Fibroblast of upper back skin (primary cell): ENCODE measurements at places on chromosomes 2 and 18.

DNA sequence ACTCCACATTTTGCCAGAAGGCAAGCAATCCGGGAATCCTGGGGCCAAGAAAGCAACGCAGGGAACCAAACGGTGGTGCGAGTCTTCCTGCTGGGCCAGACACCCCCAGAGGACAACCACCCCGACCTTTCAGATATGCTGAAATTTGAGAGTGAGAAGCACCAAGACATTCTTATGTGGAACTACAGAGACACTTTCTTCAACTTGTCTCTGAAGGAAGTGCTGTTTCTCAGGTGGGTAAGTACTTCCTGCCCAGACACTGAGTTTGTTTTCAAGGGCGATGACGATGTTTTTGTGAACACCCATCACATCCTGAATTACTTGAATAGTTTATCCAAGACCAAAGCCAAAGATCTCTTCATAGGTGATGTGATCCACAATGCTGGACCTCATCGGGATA is 26.8 kb downstream of the B3GNT2 start:
- no peak for DNase-seq

DNA sequence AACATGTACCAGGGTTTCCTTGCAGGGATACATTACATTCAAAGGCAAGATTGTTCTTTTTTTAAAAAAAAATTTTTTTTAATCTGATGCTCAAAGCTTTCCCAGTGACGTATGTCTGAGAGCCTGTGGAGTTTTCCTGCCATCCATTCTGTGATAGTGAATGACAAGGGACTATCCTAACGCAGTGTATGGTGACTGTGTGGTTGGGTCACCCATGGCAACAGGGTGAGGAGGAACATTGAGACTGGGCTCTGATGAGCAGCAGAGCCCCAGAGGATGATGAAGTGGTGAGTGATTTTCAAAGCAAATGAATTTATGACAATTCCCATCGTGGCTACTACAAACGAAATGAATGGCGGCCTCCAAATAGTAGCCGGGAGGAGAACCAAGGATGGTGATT is 28.6 kb upstream of the CTAGE1 start:
- no peak for DNase-seq

GRCh38 chr2:103788389-103788788 is 1026.6 kb downstream of the TMEM182 start:
- peak; percentile 3 for DNase-seq

GRCh38 chr18:30277676-30278075 is 764.9 kb downstream of the DSC3 start:
- peak; percentile 1 for DNase-seq

- no peak for DNase-seq
Measured at GRCh38 chr2:124187948-124188347, 162.9 kb downstream of the CNTNAP5 start.

GRCh38 chr2:1949265-1949664 is 204.9 kb upstream of the PXDN start:
- no peak for DNase-seq

DNA sequence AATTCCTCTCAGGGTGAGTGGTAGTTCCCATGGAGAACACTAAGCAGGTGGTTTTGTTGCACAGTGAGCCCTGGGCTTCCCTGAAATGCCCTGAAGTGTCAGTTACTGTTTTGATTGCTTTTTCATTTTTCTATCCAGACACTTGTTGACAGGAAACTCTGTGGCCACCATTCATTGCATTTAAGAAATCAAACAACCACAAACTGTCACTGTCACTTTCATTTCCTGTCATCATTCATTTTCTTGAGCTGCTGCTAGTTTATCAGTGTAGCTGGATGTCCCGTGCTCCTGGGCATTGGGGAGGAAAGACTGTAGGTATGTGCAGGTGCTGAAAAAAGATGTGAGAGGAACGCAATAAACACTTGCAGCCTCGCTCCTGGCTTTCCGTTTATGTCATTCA is 891.6 kb upstream of the ZEB2 start:
- DNase-seq = no peak

- no peak for DNase-seq
Measured at GRCh38 chr18:74299162-74299561, 7.4 kb upstream of the CYB5A start.

DNA sequence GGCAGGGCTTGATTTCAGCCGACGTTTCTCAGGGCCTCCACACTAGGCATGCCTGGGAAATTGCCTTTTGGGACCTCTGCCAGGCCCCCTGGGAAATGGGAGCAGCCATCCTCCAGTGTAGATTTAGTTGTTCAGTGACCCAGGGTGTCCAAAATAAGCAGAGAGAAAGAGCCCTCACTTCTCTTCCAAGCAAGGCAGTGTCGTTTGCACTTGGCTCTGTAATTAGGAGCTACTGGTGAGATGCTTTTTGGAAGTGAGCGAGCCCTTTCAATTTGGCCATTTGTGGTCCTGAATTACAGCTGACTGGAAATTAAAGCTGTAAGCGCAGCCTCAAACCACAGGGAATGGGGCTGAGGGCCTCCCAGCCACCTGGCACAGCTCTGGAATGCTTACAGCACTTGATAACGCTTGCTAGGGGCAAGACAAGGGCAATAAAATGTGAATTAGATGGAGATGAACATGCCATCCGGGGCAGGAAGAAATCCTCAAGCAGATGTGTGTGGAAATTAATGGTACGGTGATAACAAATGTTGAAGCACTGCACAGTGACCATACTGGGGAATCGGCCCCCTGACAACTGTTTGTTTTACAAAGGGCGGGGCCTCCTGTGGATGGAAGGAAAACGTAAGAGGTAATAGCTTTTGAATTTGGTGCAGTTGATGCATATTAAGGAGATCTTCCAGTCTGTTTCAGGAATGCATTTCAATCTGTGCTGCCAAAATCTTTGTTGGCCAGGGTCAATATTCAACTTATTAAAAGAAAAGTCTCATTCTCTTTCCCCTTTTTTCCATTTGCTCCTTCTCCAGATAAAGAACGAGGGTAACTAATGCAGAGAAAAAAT is 173.1 kb downstream of the UXS1 start:
- no peak for DNase-seq

DNA sequence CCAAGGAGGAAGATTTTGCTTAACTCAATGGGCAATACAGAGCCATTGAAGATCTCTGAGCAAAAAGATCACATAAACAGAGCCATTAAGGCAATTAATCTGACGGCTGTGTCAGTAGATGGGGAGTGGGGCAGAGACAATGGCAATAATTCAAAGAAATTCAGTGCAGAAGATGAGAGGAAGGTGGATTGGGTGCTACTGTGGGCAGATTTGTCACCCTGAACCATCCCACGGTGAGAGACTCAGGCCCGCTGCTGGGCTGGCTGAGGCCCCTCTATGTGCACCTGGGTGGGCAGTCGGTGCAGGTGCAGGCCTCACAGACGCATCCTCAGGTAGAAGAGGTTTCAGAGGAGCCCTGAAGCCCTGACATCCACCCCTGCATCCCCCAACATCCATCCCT is 458.6 kb downstream of the EIPR1 start:
- no peak for DNase-seq

DNA sequence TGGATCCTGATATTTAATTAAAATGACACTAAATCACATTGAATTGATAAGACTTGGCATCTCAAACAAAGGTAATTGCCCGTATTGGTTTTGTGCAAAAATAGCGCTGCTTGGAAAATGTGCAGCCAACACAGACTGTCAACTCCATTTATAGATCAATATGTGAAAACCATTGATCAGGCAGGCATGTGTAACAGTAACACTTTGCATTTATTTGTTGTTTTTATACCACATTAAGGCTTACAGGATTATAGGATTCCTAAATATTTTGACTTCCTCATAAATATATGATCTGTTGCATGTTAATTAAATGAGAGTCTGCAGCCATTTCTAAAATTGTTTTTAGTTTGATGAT is 30.2 kb downstream of the ARHGAP15 start:
- DNase-seq = no peak

GRCh38 chr2:7755879-7756278 is 838.7 kb downstream of the RNF144A start:
- no peak for DNase-seq
